ENCODE measurements at places on chromosomes 5 and 9.

- DNase-seq: peak; percentile 54
Measured at GRCh38 chr9:126499005-126499910, 114.5 kb upstream of the LMX1B start.

DNA sequence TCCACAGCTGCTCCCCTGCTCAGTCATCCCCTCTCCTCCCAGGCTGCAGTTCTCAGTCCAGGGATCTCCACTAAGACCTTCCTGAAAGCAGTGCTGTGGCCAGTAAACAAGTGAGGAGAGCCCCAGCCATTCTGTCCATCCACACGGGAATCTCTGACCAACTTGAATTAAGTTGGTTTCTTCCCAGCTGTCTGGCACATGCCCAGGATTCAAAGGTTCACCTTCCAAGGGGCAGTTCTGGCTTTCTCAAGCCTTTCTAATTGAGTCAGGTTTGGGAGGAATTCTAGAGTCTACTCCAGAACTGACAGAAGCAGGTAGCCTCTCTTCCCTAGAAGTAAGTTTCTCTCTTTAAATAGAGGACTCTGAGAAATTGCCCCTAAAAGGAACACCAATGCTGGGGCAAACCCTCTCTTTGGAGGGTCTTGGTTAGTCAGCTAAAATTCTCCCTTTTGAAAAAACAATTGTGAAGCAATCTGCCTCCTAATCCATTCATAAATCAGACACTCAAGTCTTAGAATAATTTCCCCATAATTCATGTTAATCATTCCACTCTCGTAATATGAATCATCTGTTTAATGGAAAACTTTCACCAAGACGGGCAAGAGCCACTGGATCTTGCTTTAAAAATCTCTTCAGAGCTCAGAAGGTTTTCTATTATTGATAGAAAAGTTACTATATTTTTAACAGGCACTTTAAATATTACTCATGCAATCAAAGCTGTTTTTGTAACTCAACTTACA lies 133.8 kb downstream of the SPOCK1 start:
- DNase-seq: no peak

DNA sequence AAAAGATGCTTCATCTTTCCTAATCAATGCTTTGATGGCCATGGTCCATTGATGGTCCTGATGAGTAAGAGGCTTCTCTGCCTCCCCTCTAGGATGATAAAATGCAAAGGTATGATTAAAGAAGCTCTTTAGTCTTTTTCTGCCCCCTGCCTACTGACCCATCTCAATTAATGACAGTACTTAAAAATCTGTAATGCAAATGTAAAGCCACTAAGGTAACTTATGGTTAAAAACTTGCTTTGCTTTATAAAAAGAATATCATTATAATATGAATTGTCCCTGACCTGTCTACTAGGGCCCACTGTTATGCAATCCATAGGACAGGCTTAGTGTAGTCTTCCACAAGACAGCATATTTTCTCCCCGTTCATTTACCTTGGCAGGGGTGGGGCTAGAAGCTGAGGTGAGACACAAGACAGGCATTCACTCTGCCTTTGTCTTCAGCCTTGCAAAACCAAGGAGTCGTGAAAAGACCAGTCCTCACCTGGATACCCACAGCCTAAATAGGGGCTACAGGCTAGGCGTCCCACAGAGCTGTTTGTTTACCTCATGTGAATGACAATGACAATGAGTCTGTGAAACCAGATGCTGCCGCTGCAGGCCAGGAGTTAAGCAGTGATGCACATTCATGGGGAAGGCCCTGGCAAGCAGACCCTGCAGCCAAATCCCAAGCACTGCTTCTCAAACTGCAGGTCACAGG lies 60.4 kb downstream of the BNC2 start:
- DNase-seq: peak; percentile 90

DNA sequence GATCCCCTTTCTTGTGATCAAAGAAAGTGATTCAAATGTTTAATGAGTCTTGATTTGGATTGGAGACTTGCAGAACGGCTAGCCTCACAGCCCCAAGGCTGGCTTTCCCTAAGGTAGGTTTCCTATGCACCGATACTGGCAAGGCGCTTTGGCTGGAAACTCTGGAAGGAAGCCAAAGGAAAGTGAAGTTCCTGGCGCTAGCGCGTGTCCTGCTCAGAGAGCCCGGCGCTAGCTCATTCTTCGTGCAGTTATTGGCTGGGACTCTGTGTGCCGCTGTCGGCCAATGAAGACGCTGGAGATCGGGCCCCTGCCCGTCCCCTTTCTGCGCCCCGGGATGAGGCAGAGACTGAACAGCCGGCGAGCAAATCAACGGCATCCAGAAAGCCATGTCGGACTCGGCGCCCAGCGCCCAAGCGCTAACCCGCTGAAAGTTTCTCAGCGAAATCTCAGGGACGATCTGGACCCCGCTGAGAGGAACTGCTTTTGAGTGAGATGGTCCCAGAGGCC lies at the start of gene PCDHGC3:
Gene PCDHGC3, plus strand, starts transcription at position 342 of the 507 bp plus-strand sequence. Its CDS starts 151 bp downstream, at position 493.
- peak; percentile 92 for DNase-seq
